Lung (tissue), 17 donors: ENCODE measurements at places on chromosomes 6 and 20.

- peak; percentile 97 for DNase-seq
Observed at GRCh38 chr20:31496761-31497295, 17.4 kb upstream of the HM13 start.

- DNase-seq = no peak
Observed at GRCh38 chr6:36383606-36384005, 3.9 kb downstream of the ETV7 start.

GRCh38 chr6:27688014-27688586, 215.2 kb upstream of the ZNF184 start:
- DNase-seq = peak; percentile 94

- no peak for DNase-seq
Observed at GRCh38 chr20:6699921-6700562, 67.4 kb upstream of the BMP2 start.

GRCh38 chr6:3440911-3441310, 15.9 kb downstream of the SLC22A23 start:
- no peak for DNase-seq

DNA sequence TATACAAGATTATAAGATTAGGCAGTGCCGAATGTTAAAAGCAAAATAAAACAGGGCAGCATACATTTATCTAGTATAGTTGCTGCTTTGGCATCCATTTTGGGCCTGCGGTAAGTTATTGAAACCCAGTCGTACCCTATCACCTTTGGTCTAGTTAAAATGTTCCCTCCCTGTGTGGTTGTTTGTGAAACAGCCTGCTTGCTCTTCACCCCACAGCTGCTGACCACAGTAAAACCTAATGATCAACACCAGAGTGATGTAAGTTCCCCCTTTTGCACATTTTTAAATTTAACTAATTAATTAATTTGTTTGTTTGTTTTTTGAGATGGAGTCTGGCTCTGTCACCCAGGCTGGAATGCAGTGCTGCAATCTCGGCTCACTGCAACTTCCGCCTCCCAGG, 50.3 kb upstream of the TXNDC5 start:
- DNase-seq = no peak

- DNase-seq = no peak
Observed at GRCh38 chr6:10621213-10621612, 73.2 kb downstream of the C6orf52 start.

- DNase-seq = no peak
Observed at GRCh38 chr20:18537651-18538050, 29.6 kb upstream of the SMIM26 start.

DNA sequence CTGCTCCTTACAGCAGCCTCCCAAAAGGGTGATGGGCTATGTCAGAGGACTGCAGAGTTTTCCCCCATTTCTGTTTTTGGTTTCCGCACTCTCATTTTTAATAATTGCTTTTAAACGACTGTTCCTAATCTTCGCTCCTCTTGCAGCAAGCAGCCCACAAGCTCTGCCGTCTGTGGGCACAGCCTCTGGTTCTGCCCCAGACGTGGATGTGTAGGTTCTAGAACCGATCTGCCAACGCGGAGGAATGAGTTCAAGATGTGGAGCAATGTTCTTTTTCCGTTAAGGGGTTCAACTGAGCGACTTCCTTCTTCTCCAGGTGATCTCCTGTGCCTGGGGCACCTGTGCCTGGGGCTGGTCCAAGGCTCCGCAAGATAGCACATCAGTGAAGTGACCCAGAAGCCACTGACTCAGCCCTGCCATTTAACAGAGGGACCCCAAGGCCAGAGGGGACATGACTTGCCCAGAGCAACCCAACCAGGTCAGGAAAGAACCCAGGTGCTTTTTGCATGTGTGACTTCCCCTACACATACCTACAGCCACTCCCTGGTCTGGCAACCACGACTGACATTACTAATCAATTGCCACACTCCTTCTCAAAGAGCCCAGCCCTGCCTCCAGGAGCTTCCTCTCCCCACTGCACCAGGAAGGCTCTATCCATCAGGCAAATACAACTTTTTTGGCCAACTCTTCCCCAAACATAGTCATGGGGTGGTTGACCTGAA, 22.7 kb downstream of the PMEPA1 start:
- DNase-seq = no peak

DNA sequence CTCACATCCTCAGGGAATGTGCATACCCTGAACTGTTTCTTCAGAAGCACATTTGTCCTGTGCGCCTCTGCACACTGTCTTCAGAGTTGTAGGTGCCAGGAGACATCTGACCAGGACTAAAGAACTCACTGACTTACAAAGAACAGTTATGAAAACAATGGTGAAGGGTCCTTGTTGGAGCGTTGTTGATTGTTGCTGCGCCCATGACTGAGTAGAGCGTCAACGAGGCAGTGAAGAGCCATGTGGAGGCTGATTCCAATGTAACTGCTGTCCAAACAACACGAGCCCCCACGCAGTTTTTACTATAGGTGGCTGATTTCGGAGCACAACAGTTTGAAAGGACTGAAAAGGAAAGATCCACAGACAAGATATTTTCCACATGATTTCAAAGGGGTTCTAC, 380.3 kb downstream of the CDH26 start:
- DNase-seq = no peak
